IMR-90 (cell line): ENCODE measurements at places on chromosomes 7 and 10. TPM values are rescaled to one million over a fixed set of nuclear protein-coding genes. Genes with fewer than 3 reads are reported as not detected.

Gene WDFY4
- polyA plus RNA-seq, result not detected in 2 replicates

Gene SFXN3
- polyA plus RNA-seq, result 67.6 and 77.2 TPM in 2 replicates

Gene NDUFA5
- 9.0 and 12.1 TPM in 2 replicates for polyA plus RNA-seq

DNA sequence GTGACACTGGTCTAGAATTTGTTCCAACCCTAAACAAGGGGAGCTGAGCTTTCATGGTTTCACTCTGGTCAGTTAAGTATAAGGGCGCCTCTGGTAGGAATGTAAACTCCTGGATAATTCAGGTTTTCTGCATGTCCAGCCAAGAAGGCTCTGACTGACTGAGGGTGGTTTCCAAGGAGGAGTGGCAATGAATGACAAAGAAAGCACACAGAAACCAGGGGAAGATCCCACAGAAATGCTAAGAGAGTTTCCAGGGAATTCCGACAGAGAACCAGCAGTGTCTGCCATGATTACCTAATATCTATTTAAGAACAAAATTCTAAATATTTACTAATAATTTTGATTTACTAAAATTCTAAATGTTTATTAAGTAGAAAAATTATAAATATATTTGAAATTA, 27.3 kb upstream of the NRG3 start:
- no peaks in the 10 kb centered on the region for H3K4me1 ChIP-seq
- no peak overlapping the region for H3K27ac ChIP-seq
- H3K27me3 ChIP-seq, result no peaks in the 10 kb centered on the region
- H3K4me3 ChIP-seq, result no peak overlapping the region
- no peak for DNase-seq

DNA sequence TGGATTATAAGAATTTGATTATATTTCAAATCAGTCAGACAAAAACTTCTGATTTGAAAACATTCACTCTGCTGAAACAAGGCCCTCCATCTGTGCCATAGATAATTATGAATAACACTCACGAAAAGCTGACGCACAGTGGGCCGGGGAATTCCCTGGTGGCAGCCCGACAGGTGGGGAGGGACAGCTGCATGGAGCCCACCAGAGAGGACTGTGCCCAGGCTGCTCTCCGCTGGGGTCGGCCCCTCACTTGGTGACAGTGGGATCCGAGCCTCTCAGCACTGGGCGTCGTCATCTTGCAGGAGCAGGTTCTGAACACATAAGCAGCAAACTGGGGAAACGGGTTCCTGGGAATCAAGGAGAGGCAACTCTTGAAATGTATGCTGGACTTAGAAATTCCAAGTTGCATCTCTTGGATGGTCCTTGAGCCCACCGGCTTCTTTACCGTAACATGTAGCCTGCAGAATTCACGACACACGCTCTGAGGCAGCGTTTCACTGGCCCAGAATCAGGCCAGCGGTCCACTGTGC, 41.4 kb downstream of the AFAP1L2 start:
- no peak overlapping the region for H3K4me3 ChIP-seq
- H3K4me1 ChIP-seq, result peaks cover 8% of the 10 kb centered on the region; the same call in 1 of the 2 replicates
- H3K27ac ChIP-seq, result no peak overlapping the region
- no peak for DNase-seq
- H3K27me3 ChIP-seq, result peaks cover 21% of the 10 kb centered on the region
- no peaks in the 10 kb centered on the region for H3K36me3 ChIP-seq

Gene HABP2
- not detected in 2 replicates for polyA plus RNA-seq

DNA sequence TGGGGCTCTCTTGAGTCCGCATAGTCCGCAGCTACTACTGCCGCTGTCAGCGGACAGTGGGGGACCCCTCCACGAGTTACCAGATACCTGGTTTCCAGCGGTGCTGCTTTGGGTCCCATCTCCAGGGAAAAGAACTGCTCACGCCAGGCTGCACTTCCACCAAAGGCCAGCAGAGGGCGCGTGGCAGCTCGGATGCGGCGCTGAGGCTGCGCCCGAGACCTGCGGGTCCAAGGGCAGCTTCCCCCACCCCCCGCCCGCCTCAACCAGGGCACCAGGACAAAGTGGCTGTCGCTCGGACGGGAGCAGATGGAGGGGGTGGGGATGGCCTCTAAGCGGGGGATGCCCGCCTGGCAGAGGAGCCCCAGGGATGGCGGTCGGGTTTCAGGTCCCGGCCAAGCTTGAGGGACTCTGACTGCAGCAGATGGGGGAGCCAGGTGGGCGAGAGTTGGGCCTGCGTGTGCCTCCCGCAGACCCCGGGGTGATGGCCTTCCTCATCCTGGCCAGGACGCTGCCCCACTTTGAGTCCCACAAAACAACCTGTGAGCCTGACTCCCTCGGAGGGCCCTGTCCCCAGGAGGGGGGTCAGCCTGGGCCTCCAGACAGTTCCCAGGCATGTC, 23.8 kb upstream of the ZNF735 start:
- no peak overlapping the region for H3K4me3 ChIP-seq
- no peaks in the 10 kb centered on the region for H3K36me3 ChIP-seq
- H3K27ac ChIP-seq, result no peak overlapping the region
- no peaks in the 10 kb centered on the region for H3K27me3 ChIP-seq

- no peak overlapping the region for H3K4me3 ChIP-seq
- H3K4me1 ChIP-seq, result peaks cover 4% of the 10 kb centered on the region
- no peak overlapping the region for H3K27ac ChIP-seq
- H3K27me3 ChIP-seq, result no peaks in the 10 kb centered on the region
- DNase-seq, result peak; percentile 80
Measured at GRCh38 chr10:91974960-91975359, 51.4 kb downstream of the BTAF1 start.

DNA sequence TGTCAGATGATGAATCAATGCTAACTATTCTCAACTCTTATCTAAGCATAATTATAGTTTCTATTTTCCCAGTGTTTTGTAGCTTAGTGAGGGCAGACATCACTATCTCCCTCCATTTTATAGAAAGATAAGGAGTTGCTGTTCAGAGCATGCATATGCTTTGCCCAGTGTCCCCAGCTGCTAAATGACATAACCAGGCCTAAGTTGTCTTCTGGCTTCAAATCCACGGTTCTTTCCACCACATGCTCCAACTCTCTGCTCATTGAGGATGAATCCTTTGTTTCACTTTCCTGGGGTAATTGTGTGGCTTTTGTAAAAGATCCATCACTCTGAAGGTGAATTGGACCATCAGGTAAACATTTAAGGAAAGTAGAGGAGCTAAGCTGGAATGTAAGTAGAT, 134.0 kb downstream of the SNX10 start:
- no peak for DNase-seq
- H3K27ac ChIP-seq, result no peak overlapping the region
- no peaks in the 10 kb centered on the region for H3K4me1 ChIP-seq
- H3K27me3 ChIP-seq, result no peaks in the 10 kb centered on the region

Gene DENND2A
- polyA plus RNA-seq, result 7.4 and 10.3 TPM in 2 replicates

Gene DGKI
- 3.8 and 3.9 TPM in 2 replicates for polyA plus RNA-seq

GRCh38 chr7:81638198-81638597, 131.6 kb downstream of the HGF start:
- no peak overlapping the region for H3K4me3 ChIP-seq
- no peaks in the 10 kb centered on the region for H3K27me3 ChIP-seq
- no peaks in the 10 kb centered on the region for H3K36me3 ChIP-seq
- peaks cover 4% of the 10 kb centered on the region; the same call in 1 of the 2 replicates for H3K4me1 ChIP-seq
- DNase-seq, result peak; percentile 87

- peak; percentile 42 for DNase-seq
- no peaks in the 10 kb centered on the region for H3K36me3 ChIP-seq
- H3K4me1 ChIP-seq, result peaks cover 3% of the 10 kb centered on the region; the same call in 1 of the 2 replicates
- H3K4me3 ChIP-seq, result no peak overlapping the region
- H3K27me3 ChIP-seq, result no peaks in the 10 kb centered on the region; the same call in 1 of the 2 replicates
Measured at GRCh38 chr10:87976101-87976743, 112.8 kb downstream of the PTEN start.

DNA sequence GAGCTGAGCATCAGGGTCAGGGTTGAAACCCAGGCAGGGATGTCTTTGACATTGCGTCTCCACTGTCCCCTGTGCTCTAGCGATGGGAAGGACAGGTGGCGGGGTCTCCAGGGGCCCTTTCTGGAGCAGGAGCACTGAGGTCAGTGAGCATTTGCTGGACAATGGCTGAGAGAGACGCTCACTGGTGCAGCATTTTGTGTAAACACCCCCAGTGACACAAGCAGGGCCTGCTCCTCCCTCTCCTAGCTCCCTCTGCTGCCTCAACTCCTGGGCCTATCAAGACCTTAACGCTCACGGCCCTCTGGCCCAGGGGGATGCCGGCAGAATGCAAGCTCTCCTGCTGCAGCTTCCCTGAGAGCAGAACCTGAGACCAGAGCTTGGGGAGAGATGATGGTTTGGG, 17.4 kb upstream of the INMT start:
- H3K27me3 ChIP-seq, result peaks cover 41% of the 10 kb centered on the region
- no peaks in the 10 kb centered on the region for H3K4me1 ChIP-seq
- H3K27ac ChIP-seq, result no peak overlapping the region
- no peak for DNase-seq

DNA sequence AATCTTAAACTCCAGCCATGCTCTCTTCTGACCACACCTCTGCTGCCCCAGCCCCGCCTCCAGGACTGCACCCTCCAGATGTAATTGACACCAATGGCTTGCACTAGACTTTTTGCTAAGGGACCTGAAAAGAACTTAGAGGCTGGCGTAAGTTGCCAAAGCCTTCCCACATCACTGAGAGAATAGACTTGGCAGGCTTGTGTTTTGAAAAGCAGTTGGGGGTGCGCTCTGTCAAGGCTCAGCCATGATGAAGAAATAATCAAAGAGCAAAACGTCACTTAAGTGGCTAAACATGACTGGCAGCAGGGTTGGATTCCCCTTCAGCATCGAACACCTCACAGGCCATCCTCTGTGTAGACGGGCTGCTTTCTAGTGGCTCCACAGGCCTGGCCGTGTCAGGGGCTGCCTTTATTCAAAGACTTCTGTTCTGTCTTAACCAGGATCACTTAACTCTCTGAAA, 195.2 kb upstream of the C7orf33 start:
- no peaks in the 10 kb centered on the region for H3K36me3 ChIP-seq
- H3K27me3 ChIP-seq, result no peaks in the 10 kb centered on the region
- H3K4me3 ChIP-seq, result no peak overlapping the region
- H3K4me1 ChIP-seq, result no peaks in the 10 kb centered on the region
- DNase-seq, result no peak

GRCh38 chr10:129678186-129678585, 211.1 kb downstream of the MGMT start:
- H3K27me3 ChIP-seq, result no peaks in the 10 kb centered on the region
- DNase-seq, result no peak
- H3K36me3 ChIP-seq, result no peaks in the 10 kb centered on the region
- H3K4me1 ChIP-seq, result no peaks in the 10 kb centered on the region

- no peaks in the 10 kb centered on the region for H3K36me3 ChIP-seq
- H3K27me3 ChIP-seq, result no peaks in the 10 kb centered on the region
- no peak overlapping the region for H3K27ac ChIP-seq
- no peaks in the 10 kb centered on the region for H3K4me1 ChIP-seq
Measured at GRCh38 chr7:122902751-122903495, 16.7 kb upstream of the CADPS2 start.

DNA sequence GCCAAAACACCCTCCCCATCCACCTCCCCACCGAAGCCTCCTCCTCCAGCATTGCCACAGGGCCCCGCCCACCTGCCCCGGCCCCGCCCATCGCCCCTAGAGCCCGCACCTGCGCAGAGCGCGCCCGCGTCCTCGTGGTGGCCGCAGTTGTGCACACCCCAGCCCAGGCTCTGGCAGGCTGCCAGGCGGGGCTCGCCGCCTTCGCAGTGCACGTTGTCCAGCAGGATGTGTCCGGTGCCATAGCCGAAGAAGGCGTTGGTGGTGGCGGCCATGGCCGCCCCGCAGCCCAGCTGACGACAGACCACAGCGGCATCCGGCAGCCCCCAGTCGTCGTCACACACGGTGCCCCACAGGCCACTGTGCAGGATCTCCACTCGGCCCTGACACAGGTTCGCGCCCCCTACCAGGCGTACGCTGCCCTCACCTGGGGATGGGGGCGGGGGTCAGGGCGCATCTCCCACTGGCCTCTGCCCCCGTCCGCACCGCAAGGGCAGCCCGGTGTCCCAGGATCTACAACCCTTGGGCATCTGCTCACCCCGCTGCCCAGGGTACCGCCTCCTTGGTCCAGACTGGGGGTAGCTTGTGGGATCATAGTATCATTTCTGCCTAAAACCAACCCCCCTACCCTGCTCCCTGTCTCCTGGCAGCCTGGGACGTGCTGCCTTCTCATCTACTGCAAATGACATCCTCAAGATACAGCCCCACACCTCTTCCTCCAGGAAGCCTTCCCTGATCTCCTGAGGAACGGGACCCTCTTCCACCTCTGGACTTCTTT, 11.9 kb downstream of the SSC4D start:
- H3K36me3 ChIP-seq, result no peaks in the 10 kb centered on the region
- H3K4me3 ChIP-seq, result peak overlapping the region; percentile 59
- peak; percentile 31 for DNase-seq
- no peak overlapping the region for H3K27ac ChIP-seq
- no peaks in the 10 kb centered on the region; the same call in 1 of the 2 replicates for H3K27me3 ChIP-seq

DNA sequence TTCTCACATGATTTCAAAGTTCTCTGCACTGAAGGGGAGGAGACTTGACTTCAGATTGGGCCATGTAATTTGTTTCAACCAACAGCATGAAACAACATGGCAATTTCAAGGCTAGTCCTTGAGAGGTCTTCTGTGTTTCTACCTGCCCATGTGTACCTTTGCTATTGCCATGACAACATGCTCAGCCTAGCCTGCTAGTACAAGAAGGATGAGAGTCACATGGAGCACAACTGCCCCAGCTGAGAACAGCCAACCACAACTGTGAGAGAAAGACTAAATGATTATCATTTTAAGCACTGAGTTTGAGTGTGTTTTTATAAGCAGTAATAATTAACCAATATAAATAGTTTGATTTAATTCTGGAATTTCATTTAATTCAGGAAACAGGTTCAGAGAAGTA, 41.9 kb downstream of the ANKMY2 start:
- H3K27me3 ChIP-seq, result no peaks in the 10 kb centered on the region
- H3K4me1 ChIP-seq, result 0 out of 2 replicates have a peak, but pooled peaks cover 3% of the 10 kb centered on the region
- no peak for DNase-seq
- H3K4me3 ChIP-seq, result no peak overlapping the region
- H3K36me3 ChIP-seq, result peaks cover 26% of the 10 kb centered on the region

DNA sequence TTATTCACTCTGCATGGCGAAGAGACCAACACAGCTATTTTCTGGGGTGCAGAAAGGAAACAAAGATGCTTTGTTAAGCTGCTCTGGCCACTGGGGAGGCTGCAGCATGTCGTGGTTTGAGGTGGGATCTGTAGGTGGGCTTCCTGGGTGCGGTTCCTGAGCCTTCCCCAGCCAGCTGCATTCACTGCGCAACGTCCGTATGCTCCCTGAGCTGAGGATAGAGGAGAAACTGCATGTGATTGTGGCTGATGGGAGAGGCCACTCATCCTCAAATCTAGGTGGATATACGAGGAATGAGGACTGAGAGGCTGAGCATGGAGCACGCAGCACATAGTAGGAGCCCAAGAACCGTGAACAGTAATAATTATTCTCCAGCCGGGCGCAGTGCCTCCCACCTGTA, 9.9 kb upstream of the DNAAF5 start:
- DNase-seq, result no peak
- no peak overlapping the region for H3K27ac ChIP-seq
- H3K36me3 ChIP-seq, result no peaks in the 10 kb centered on the region
- H3K27me3 ChIP-seq, result peaks cover 4% of the 10 kb centered on the region; the same call in 1 of the 2 replicates

- no peaks in the 10 kb centered on the region for H3K27me3 ChIP-seq
- H3K4me3 ChIP-seq, result no peak overlapping the region
- H3K36me3 ChIP-seq, result no peaks in the 10 kb centered on the region
- DNase-seq, result no peak
Measured at GRCh38 chr7:131869169-131869844, 312.9 kb upstream of the PODXL start.

- DNase-seq, result no peak
- H3K4me1 ChIP-seq, result no peaks in the 10 kb centered on the region
- H3K27ac ChIP-seq, result no peak overlapping the region
Measured at GRCh38 chr10:57925045-57925444, 342.6 kb downstream of the IPMK start.

Gene RUFY2
- polyA plus RNA-seq, result 5.0 and 6.7 TPM in 2 replicates

- H3K36me3 ChIP-seq, result peaks cover 53% of the 10 kb centered on the region
- no peak overlapping the region for H3K4me3 ChIP-seq
- no peak for DNase-seq
- no peaks in the 10 kb centered on the region for H3K27me3 ChIP-seq
- peaks cover 8% of the 10 kb centered on the region; the same call in 1 of the 2 replicates for H3K4me1 ChIP-seq
Measured at GRCh38 chr7:47414342-47415317, 167.3 kb downstream of the TNS3 start.

Gene BTBD16
- polyA plus RNA-seq, result not detected in 2 replicates
